Keratinocyte (primary cell): ENCODE measurements at places on chromosomes 16 and 17. TPM values are rescaled to one million over a fixed set of nuclear protein-coding genes. Genes with fewer than 3 reads are reported as not detected.

NMRAL1 gene
- 39.5 to 61.6 TPM (median 48.7 TPM) in 3 replicates for polyA plus RNA-seq

ZNF624 gene
- polyA plus RNA-seq, result 1.3 to 2.1 TPM (median 2.0 TPM) in 3 replicates

DBNDD1 gene
- 1.7 to 4.2 TPM (median 4.1 TPM) in 3 replicates for polyA plus RNA-seq

PPY gene
- not detected in 3 replicates for polyA plus RNA-seq

STH gene
- not detected in 3 replicates for polyA plus RNA-seq

XAF1 gene
- polyA plus RNA-seq, result 5.6 to 10.6 TPM (median 8.9 TPM) in 3 replicates

CLEC18B gene
- 0.05 to 0.90 TPM (median 0.46 TPM) in 3 replicates for polyA plus RNA-seq

MYH10 gene
- 17.0 to 26.2 TPM (median 21.2 TPM) in 3 replicates for polyA plus RNA-seq

NEK8 gene
- polyA plus RNA-seq, result 4.1 to 6.2 TPM (median 4.3 TPM) in 3 replicates

LPO gene
- not detected in 3 replicates for polyA plus RNA-seq

DNAH2 gene
- 0.13 to 0.36 TPM (median 0.13 TPM) in 3 replicates for polyA plus RNA-seq

EVI2A gene
- 0.05 to 0.12 TPM (median 0.12 TPM) in 3 replicates for polyA plus RNA-seq

CLDN7 gene
- polyA plus RNA-seq, result 6.3 to 9.0 TPM (median 6.8 TPM) in 3 replicates

TXNL4B gene
- 7.9 to 12.4 TPM (median 9.3 TPM) in 3 replicates for polyA plus RNA-seq

GPR139 gene
- polyA plus RNA-seq, result not detected in 3 replicates

LLGL1 gene
- 13.8 to 24.7 TPM (median 22.6 TPM) in 3 replicates for polyA plus RNA-seq

CPNE7 gene
- polyA plus RNA-seq, result 6.2 to 12.4 TPM (median 9.1 TPM) in 3 replicates

KRTAP4-9 gene
- polyA plus RNA-seq, result not detected in 3 replicates

SHISA9 gene
- polyA plus RNA-seq, result 0.08 to 1.0 TPM (median 0.28 TPM) in 3 replicates

WSB1 gene
- 70.2 to 141 TPM (median 135 TPM) in 3 replicates for polyA plus RNA-seq

NCBP3 gene
- polyA plus RNA-seq, result 13.9 to 22.1 TPM (median 16.8 TPM) in 3 replicates

EVPL gene
- polyA plus RNA-seq, result 6.4 to 11.9 TPM (median 7.6 TPM) in 3 replicates

RAB37 gene
- 0.03 to 0.09 TPM (median 0.05 TPM) in 3 replicates for polyA plus RNA-seq

BRIP1 gene
- polyA plus RNA-seq, result 1.3 to 4.0 TPM (median 2.7 TPM) in 3 replicates

ADAMTS18 gene
- not detected in 3 replicates for polyA plus RNA-seq

VMO1 gene
- 0.14 to 0.42 TPM in 2 of 3 replicates, not detected in the other for polyA plus RNA-seq

OTOP2 gene
- polyA plus RNA-seq, result 0.08 TPM in 1 of 3 replicates, not detected in the others

CD300E gene
- polyA plus RNA-seq, result not detected in 3 replicates

ACADVL gene
- 300 to 633 TPM (median 301 TPM) in 3 replicates for polyA plus RNA-seq

LGALS9 gene
- 0.58 to 0.94 TPM (median 0.71 TPM) in 3 replicates for polyA plus RNA-seq

CES5A gene
- polyA plus RNA-seq, result 0.03 TPM in 1 of 3 replicates, not detected in the others

TPSG1 gene
- polyA plus RNA-seq, result not detected in 3 replicates

TERB1 gene
- 0.17 to 0.22 TPM in 2 of 3 replicates, not detected in the other for polyA plus RNA-seq

KRTAP4-6 gene
- not detected in 3 replicates for polyA plus RNA-seq

KCNG4 gene
- polyA plus RNA-seq, result not detected in 3 replicates
